ENCODE measurements at places on chromosomes 1 and 21. TPM values are rescaled to one million over a fixed set of nuclear protein-coding genes. Genes with fewer than 3 reads are reported as not detected.

FCGR3A gene
- not detected for total RNA-seq

GRCh38 chr1:39405358-39405757 is 86.1 kb upstream of the BMP8A start:
- no peak for DNase-seq
- H3K27ac ChIP-seq: peak overlapping the region; percentile 86
- H3K36me3 ChIP-seq: peaks cover 4% of the 10 kb centered on the region

PRAMEF5 gene
- total RNA-seq: not detected

DNA sequence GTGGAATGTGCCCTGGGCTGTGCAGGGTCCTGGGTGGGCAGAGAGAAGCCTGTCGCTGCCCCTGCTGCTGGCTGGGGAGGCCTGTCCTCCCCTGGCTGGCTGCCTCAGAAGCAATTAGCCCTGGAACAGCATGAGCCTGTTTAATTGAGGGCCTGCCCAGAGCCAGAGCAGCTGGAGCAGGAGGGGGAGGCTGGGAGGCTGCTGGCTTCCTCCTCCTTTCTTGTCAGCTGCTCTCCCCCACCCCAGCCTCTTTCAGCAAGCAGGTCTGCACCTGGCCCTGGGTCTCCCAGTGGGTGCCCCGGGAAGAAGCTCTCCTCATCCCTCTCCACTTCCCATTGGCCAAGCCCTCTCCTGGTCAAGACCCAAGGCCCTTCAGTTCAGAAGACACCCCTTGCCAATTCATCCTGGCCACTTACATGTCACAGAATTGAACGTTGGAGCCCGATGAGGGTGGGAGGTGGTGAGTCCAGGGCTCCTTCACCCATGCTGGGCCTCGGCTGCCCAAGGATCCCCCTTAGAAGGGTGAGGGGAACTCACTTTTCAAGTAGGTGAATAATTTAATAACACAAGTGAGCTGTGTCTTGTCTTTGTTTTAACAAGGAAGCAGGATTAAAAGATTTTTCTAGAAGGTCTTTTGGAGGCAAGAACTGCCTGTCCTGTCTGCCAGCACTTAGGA is 13.2 kb downstream of the AMPD2 start:
- peaks cover 3% of the 10 kb centered on the region for H3K4me1 ChIP-seq
- no peak overlapping the region for H3K27ac ChIP-seq
- DNase-seq: no peak
- H3K4me3 ChIP-seq: no peak overlapping the region
- no peaks in the 10 kb centered on the region for H3K27me3 ChIP-seq

HSPB7 gene
- total RNA-seq: not detected

GRCh38 chr1:193318347-193318746 is 131.9 kb upstream of the B3GALT2 start:
- peaks cover 26% of the 10 kb centered on the region for H3K27me3 ChIP-seq
- DNase-seq: no peak
- peaks cover 2% of the 10 kb centered on the region for H3K4me1 ChIP-seq
- peaks cover 1% of the 10 kb centered on the region for H3K36me3 ChIP-seq
- no peak overlapping the region for H3K4me3 ChIP-seq
- H3K27ac ChIP-seq: no peak overlapping the region

DNA sequence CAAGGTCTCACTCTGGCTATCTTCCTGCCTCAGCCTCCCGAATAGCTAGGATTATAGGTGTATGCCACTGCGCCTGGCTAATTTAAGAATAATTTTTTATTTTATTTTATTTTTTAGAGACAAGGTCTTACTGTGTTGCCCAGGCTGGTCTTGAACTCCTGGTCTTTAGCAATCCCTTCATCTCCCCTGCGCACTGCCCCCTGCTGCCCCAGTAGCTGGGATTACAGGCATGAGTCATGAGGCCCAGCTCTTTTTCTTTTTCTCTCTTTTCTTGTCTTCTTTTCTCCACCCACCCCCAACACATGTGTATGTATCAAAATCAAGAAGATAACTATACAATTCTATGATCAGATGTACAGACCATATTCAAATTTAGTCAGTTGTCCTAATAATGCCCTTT is 87.2 kb downstream of the PEX14 start:
- no peak overlapping the region for H3K4me3 ChIP-seq
- peaks cover 11% of the 10 kb centered on the region for H3K36me3 ChIP-seq
- no peaks in the 10 kb centered on the region for H3K27me3 ChIP-seq
- H3K4me1 ChIP-seq: no peaks in the 10 kb centered on the region
- no peak for DNase-seq
- no peak overlapping the region for H3K27ac ChIP-seq

GRCh38 chr21:15627011-15627410 is 102.8 kb upstream of the USP25 start:
- DNase-seq: no peak
- peaks cover 22% of the 10 kb centered on the region for H3K4me1 ChIP-seq
- H3K36me3 ChIP-seq: no peaks in the 10 kb centered on the region
- H3K27me3 ChIP-seq: peaks cover 3% of the 10 kb centered on the region
- no peak overlapping the region for H3K27ac ChIP-seq

FAM72D gene
- total RNA-seq: 1.9 TPM

TLCD4 gene
- total RNA-seq: 33.8 TPM

GRCh38 chr1:6464514-6464836 is 1.5 kb downstream of the TNFRSF25 start:
- H3K27ac ChIP-seq: peak overlapping the region; percentile 18
- no peaks in the 10 kb centered on the region for H3K27me3 ChIP-seq
- no peaks in the 10 kb centered on the region for H3K4me1 ChIP-seq
- no peak for DNase-seq
- H3K4me3 ChIP-seq: no peak overlapping the region
- peaks cover 24% of the 10 kb centered on the region for H3K36me3 ChIP-seq

- H3K4me3 ChIP-seq: no peak overlapping the region
- no peaks in the 10 kb centered on the region for H3K27me3 ChIP-seq
- no peak for DNase-seq
- no peak overlapping the region for H3K27ac ChIP-seq
Observed at GRCh38 chr1:189693140-189693539, 784.5 kb downstream of the BRINP3 start.

DNA sequence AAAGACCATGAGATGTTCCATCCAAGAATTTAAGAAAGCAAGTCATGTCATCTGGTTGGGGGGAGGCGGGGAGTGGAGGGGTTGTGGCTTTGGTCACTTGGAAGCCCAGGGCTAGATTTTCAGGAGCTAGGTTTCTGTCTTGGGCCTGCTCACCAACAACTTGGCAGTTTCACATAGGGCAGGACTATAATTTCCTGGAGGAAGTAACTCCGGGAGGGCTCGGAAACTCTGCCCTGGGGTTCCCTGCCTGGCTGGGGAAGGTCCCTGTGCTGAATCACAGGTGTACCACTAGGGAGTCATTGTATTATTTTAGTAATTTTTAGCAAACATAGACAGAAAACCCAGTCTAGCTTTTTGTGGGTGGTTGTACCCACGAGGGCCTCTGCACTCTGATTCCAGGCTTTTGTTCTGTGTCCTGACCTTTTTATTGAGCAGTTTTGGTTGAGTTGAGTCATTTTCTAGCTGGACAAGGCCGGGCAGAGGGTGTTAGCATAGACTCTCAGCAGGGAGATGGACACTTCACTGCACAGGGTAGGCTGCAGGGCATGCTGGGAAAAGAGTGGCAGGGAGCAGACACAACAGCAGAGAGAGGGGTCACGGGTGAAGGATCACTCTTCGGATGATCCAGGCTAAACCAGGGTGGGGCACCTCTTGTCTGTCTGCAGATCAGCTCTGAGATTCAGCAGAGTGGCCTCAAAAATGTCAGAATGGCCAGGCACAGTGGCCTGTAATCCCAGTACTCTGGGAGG is 144.7 kb downstream of the GRIK3 start:
- no peak overlapping the region for H3K4me3 ChIP-seq
- peaks cover 6% of the 10 kb centered on the region for H3K27me3 ChIP-seq
- no peaks in the 10 kb centered on the region for H3K36me3 ChIP-seq
- no peaks in the 10 kb centered on the region for H3K4me1 ChIP-seq
- DNase-seq: no peak

S100B gene
- not detected for total RNA-seq

DNA sequence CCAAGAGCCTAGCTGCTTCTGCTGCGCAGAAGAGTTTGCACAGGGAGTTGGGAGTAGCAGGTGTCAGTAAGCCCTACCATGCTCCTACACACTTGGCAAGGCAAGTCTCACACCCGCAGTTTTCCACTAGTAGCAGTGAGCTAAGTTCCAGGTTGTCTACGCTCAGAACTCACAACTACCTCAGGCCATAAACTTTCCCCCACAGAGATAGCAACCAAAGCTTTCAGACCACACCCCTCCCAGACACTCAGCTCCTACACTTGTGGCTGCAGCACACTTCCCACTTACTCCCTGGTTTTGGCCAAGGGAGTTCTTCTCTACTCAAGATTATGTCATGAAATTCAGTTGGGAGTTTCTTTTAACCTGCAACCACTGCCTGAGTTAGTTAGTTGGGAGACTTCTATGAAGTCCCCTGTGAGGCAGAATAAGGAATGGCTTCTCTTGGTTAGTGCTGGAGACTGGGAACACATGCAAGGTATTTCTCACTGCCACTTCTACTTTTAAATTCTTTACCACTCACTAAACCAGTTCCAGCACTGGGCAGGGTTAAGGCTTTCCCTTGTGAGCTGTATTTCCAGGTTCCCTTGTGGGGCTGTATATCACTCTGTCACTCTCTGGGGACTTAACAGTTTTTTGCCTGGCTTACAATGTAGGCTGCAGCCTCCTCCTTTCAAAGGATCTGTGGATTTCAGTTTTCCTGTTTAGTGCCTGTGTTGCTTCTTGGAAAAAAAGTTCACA is 18.3 kb upstream of the MAB21L3 start:
- H3K27me3 ChIP-seq: no peaks in the 10 kb centered on the region
- peaks cover 11% of the 10 kb centered on the region for H3K36me3 ChIP-seq
- DNase-seq: no peak
- no peak overlapping the region for H3K4me3 ChIP-seq
- H3K27ac ChIP-seq: no peak overlapping the region
- H3K4me1 ChIP-seq: no peaks in the 10 kb centered on the region

ITGB2 gene
- 0.47 TPM for total RNA-seq

Measured in progenitor cell of endocrine pancreas (in vitro differentiated cells).